ENCODE measurements at places on chromosomes 11 and 22.
A peak's percentile ranks its signal among the peaks of the same experiment; 100 is the strongest.

DNA sequence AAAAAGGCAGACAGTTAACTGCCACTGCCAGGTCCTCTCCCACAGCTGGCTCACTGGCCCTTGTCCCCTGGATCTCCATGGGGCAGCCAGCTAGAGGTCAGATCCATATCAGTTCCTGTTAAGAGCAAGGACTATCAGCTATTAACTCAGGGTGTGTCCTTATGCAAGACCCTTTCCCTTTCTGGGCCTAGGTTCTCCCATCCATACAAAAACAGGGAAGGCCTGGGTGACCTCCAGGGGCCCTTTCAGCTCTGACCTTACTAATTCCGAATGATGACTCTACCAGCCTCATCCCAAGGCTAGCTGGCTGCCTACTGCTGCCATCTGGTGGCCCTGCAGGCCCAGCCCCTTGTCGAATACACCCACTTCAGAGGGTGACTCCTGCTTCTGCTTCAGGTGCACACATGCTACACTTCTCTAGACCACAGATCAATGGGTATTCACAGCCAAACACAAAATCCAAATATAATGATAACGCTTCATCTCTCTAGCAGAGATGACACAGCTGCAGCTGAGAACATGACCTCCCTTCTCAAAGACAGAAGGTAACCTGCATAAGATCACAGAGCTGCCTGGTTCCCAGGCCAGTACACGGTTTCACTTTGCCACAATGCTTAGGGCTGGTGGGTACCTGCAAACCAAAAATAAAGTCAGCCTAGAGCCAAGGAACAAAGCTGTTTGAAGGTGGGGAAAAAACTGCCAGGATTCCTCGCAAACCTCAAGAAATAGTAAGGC, 34.1 kb downstream of the SERGEF start:
- DNase-seq: peak; percentile 39

- DNase-seq: no peak
Observed at GRCh38 chr11:113338730-113339129, 24.3 kb downstream of the TTC12 start.

GRCh38 chr22:19121631-19122142, 525 bp downstream of the DGCR2 start:
- peak; percentile 46 for DNase-seq

- no peak for DNase-seq
Observed at GRCh38 chr22:30855677-30856518, 112.7 kb downstream of the MORC2 start.

DNA sequence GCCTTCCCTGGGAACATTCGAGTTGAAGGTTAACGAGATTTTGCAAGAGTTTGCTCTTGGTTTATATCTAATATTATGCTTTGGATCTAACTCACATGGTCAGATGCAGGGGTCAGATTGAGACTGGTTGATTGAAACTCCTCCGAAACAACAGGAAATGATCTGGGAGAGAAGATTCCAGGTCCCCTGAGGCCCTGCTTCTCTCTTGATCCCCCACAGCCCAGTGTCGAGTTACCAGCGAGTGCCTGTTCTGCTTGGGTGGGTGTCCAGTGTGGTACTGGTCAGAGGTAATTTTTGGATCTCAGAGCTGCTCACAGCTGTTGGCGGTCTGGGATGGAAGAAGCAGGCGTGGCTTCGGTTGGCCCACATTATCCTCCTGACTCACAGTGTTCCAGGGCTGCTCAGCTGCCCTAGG, 9.2 kb downstream of the FBLN1 start:
- DNase-seq: peak; percentile 75

GRCh38 chr11:131423688-131424087, 53.3 kb downstream of the NTM start:
- peak; percentile 71 for DNase-seq

DNA sequence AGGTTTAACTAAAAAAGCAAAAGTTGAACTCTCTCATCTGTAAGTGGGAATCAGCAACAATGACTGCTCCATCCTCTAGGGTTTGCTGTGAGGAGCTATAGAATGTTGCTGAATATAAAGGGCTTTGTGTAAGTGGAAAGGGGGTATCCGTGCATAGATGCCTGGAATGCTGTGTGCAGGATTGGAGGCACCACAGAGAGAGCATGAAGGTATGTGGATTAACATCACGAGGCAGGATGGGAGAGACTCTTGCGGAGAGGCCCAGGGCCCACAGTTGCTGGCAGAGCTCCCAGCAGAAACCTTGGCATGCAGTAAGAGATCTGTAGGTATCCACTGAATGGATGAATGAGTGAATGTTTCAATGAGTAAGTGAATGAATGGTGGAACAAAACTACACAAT, 298.7 kb upstream of the DDI1 start:
- no peak for DNase-seq

- DNase-seq: no peak
Observed at GRCh38 chr11:123190518-123190917, 4.5 kb downstream of the CLMP start.

DNA sequence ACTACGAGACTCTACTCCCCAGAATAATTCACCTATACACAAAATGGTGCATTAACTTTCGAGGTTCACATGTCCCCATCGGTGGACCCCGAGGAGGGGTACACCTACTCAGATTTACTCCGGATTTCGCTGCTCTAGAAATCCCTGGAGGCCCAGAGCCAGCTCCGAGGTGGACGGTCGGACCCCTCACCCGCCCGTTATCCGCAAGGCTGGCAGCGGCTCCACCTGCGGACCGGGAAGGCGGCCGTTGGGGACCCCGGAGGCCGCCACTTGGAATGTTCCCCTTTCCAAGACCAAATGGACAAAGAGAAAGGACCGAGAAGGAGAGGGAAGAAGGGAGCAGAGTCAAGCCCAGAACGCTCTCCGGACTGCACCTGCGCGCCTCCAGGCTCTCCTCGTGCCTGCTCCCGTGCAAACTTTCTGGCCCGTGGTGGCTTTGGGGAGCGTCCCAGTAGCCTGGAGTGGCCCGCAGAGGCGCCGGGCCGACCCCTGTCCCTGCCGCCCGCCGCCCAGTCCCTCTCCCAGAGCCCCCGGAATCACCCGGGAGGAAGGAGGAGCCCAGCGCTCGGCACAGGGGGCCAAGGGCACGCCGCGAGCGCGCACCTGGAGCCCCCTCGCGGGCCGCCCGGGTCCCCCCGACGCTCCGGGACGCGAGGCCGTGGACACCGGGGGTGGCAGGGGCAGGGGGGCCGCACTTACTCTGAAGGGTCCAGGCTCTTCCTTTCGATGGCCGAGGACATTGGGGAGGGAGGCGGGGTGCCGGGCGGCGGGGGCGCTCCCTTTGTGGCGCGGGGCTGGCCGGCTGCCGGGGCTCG, 23.0 kb downstream of the LMO2 start:
- DNase-seq: no peak

GRCh38 chr22:30947816-30948454, 20.6 kb downstream of the MORC2 start:
- no peak for DNase-seq

DNA sequence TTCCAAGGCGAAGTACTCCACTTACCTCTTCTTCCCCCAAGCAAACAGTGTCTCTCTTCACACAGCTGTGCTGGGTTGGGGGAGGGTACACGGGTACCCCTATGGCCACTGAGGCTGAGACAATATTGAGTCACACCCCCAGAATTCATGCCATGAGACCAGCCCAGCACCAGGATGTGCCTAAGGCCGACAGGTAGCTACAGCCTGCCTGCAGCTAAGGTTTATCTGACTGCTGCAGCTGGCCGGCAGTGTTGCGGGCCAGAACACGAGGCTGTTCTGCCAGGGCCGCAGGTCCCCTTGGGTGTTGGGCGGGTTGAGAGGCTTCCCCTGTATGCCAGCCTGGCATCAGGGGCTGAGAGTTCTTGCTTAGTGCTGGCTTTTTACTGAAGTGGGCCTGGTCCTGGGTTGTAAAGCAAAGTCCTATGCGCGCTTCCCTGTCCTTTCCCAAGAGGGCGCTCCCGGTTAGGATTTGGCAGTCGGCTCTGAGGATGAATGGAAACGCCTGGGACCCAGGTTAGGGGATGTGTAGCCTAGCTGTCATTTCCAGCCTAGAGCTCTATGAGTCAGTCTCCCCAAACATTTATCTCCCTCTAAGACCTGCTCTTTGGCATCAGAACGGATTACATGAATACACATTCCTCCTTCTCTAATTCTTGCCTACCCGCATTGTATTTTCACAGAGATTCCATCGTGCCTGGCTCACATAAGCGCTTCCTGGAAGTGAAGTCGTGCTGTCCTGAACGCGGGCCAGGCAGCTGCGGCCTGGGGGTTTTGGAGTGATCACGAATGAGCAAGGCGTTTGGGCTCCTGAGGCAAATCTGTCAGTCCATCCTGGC, 7.1 kb downstream of the USP18 start:
- DNase-seq: peak; percentile 93

- DNase-seq: no peak
Observed at GRCh38 chr22:19971276-19972124, 29.9 kb upstream of the TXNRD2 start.

DNA sequence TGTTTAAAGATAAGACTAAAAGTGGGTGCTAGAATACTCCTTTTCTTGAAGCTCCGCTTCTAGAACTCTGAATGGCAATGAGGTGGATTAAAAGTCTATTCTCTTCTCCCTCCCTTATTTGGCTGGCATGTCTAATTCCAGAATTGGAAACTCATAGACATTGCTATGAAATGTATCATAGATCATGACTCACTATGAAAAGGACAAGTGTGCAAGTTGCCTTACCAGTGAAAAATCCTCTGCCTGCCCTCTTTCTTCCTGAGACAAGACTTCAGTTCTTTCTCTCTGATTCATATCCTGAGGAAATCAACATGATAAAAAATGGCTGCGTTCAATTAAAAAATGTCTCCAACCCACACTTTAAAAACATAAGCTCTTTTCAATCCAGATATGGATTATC, 73.2 kb upstream of the BLID start:
- peak; percentile 84 for DNase-seq

DNA sequence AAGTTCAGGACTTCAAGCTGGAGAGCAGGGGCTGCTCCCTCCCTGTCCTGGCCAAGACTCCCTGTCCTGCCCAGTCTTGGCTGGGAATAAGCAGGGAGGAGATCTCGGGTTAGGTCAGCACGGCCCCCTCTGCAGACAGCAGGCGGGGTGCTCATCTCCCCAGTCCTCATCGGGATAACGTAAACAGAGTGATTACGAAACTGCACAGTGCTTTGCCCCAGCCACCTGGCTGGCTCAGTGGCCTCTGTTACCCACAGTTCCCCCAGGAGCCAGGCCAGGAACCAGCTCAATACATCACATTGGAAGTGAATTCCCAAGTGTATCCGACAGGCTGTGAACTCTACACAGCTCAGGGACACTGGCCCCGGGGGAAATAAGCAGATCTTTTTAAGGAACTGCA, 42.7 kb upstream of the KCNJ11 start:
- DNase-seq: no peak

DNA sequence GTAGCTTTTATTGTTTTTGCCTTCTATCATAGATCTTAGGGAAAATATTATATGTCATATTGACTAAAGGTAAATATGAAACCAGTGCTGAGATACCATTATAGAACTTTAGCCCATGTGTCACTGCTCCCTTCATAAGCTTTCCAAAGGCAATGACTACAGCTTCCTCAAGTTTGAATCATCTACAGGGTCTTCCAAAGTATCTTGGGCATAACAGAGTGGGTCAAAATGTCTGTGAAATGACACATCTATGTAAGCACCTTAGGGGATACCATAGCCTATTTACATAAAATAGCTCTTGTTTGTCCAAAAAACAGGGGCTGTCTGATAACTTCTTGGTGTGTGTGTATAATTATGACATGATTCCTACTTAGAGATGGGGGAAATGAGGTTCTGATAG, 52.5 kb downstream of the RELT start:
- DNase-seq: no peak

DNA sequence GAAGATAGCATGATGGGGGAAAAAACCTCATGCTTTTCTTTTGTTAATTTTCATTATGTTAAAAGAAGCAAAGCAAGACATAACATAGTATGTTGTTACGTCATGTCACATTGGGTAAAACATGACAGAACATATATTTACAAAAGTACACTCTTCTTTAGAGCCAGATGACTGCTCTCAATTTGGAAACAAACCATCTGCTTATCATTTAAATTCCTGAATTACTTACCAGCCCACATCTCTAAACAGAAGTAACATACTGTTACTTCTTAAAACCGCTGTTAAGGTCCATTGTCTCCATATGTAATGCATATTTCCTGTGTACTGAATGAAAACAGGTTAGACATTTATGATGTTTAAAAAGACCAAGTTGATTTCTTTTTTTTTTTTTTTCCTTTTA, 100.0 kb downstream of the TMEM135 start:
- DNase-seq: no peak

DNA sequence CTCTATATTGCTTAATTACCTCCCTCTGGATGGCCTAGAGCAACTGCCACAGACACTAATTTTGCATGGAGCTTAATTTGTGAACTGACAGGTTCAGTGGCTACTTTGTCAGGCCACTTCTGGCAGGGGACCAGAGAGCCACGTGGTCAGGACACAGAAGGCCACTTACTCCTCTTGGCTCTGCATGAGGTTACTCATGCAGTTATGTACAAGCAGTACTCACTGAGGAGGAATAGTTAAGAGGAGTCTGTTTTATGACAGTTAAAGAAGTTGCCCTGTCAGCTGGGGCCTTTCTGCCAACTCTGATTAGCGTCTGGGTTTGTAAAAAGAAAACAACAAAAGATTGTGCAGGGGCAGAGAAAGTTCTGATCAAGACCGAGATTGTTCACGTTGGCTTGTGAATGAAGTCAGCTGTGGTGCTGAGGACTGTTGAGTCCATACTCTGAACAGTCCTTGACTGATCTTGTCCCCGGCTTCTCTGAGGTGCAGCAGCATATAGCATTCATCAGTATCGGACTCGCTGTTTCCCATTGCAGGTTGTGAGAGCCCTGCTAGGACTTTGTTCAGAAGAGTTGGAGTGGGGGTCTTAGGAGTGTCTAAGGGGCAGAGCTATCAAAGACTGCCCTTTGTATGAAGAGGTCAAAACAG, 41.4 kb downstream of the PPFIBP2 start:
- DNase-seq: no peak
